Stimulated activated CD4-positive, alpha-beta T cell treated with anti-CD3 and anti-CD28 coated beads, Interleukin-12 subunit alpha, Interleukin-12 subunit beta, amount 100 ng/mL, for 24 hours (primary cell): ENCODE measurements at places on chromosomes 4 and X.
A peak's percentile ranks its signal among the peaks of the same experiment; 100 is the strongest.

DNA sequence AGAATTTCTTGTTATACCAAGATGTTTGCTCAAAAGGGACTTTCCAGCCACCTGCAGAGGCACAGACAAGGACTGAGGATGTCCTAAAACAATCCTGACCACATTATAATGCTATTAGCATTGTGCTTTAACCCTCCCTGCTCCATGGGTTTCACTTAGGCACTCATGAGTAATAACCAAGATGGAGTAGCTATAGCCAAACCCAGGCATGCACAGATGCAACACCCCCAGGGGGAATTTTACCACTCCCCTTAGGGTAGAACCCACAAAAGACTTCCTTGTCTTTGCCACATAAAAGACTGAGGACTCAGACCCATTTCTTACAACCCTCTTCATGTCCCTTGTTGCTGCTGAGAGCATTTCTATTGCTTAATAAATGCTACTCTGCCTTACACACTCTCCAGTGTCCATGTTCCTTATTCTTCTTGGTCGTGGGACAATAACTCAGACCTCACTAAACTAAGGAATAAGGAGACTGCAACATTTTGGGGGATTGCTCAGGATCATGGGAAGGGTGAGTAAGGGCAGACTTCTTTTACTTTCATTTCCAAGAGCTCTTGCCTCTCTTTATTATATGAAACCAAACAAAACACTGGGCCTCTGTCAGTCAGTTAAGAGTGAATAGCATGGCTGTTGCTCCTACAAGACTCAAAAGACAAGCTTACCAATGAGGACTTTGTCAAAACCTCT is 103.5 kb downstream of the TECRL start:
- DNase-seq = no peak

- no peak for DNase-seq
Measured at GRCh38 chr4:189828081-189828697, 112.5 kb upstream of the FRG1 start.

- DNase-seq = no peak
Measured at GRCh38 chr4:95165926-95166524, 382.7 kb downstream of the UNC5C start.

- DNase-seq = no peak
Measured at GRCh38 chr4:119210775-119211174, 1.7 kb upstream of the USP53 start.

DNA sequence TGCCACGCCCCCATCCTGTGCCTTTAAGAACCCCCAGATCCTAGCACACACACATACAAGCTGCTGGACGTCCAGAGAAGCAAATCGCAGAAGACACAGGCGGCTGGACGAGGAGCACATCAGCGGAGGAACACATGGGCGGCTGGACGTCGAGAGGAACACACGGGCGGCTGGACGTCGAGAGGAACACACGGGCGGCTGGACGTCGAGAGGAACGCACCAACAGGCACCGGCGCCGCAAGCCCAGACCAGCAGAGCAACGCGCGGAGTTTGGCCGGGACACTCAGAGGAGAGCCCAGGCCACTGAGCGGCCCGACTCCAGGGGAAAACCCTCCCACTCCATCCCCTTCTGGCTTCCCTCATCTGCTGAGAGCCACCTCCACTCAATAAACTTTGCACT is 17.2 kb downstream of the ZCCHC13 start:
- DNase-seq = no peak

DNA sequence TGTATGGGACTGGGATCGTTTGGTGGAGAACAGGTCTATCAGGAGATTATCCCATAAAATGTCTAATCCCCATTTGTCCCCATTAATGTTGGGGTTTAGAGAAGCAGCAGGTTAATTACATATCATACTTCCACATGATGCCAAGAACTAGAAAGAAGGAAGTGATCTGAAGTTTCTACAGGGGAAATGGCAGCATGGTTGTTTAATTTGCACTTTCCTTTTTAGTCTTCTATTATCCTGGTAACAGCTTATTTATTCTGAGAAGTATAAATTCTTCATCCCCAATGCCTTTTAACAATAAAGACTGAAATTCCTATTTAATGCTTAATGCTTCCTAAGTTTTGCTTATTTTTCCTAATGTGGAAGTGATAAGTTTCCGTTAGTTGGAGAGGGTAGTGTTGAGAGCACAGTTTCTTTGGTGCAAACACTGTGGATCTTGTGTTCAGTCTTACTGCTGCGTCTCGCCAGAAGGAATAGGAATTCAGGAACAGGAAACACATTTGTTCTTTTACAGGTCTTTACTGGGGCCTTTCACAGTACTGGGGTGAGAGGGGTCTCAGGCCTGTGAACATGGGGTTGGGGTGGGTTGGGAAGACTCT is 59.5 kb upstream of the TADA2B start:
- DNase-seq = no peak

GRCh38 chr4:5112333-5113095 is 61.2 kb downstream of the STK32B start:
- DNase-seq = no peak

DNA sequence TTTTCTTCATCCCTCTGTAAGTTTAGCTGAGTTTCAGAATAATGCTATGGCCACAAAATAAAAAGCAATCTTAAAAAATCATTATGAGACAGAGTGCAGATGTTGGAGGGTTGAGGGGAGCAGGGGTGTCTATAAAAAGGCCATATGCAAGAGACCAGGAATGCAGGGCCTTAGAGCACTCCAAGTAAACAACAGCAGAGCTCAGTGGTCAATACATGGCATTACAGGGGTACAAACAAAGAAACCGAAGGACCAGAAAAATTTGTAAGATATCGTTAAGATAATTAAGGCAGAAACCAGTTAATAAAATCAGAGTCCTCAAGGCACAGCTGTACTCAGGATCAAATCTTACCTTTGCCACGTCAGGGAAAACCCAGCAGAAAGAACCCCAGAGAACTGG is 28.4 kb upstream of the NDST3 start:
- DNase-seq = no peak

DNA sequence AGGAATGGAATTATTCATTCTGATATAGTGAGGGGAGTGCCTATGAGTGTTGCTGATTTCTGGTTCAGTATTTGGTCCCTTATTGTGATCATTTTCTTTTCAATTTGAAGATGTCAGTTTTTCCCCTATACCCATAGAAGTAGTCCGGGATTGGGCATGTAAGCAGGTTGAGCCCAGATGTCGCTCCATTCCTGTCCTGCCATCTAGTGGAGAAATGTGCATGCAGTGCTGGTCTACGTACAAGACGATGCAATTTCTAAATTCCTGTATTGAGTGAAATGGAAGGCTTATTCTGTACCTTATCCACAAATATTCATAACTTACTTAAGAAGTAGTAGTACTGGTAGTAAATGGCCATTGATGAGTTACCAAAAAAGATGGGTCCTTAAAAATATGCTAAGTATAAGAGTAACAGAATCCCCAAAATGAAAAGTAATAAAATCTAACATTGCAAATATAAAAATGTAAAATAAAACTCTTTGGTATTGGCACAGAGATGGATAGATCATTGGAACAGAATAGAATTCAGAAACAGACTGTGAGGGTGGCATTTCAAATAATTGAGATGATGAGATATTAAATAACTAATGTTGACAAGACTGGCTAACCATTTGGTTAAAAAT is 60.9 kb downstream of the UGT8 start:
- peak; percentile 1 for DNase-seq

DNA sequence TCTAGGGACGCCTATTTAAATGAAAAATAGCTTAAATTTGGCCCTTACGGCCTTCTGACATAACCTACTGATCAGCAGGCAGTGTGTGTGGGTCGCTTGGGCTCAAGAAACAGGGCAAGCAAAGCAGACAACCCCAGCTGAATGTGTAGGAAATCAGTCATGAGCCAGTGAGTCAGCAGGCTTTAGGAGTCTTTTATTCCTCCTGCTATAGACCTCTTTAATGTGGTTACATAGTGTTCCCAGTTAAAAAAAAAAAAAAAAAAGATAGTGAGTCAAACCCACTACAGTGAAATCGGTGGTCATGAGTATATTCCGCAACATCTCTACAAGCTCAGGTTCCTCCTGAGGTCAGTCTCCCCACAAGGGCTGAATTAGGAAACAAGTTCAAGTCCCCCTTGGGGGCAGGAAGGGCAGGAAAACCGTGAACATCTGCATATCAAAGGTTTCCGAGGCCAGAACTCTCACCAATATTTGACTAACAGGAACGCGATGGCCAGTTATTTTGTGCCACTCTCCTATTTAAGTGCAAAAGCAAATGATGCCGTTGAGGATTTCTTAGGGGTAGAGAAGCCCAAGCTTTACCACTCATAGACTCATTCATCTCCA is 32.7 kb downstream of the ACSL1 start:
- peak; percentile 51 for DNase-seq

GRCh38 chr4:174702979-174703478 is 126.0 kb downstream of the GLRA3 start:
- DNase-seq = no peak

DNA sequence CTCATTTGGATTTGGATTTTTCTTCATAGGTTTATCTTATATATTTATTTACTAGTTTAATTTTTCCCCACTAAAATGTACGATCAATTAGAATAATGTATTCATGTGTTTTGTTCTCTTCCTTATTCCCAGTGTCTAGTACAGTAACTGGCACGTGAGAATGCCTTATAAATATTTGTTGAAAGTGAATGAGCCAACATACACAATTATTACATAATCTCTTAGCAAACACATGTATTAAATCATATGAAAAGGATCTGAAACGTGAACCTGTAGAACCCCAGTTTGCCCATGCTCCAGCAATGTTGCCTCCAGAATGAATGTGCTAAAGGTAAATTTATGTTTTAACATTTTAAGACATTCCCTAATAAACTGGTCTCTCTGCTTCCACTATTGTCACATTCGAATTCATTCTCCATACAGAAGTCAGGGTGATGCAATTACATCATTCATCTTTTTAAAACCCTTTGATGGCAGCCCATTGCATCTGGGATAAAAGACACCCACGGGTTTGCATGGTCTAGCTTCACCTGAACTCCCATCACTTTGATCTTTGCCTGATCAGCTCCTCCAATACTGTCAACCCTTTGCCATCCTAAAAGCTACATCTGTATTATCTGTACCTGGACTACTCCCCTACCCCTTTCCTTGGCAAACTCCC is 30.7 kb upstream of the AREG start:
- DNase-seq = no peak

DNA sequence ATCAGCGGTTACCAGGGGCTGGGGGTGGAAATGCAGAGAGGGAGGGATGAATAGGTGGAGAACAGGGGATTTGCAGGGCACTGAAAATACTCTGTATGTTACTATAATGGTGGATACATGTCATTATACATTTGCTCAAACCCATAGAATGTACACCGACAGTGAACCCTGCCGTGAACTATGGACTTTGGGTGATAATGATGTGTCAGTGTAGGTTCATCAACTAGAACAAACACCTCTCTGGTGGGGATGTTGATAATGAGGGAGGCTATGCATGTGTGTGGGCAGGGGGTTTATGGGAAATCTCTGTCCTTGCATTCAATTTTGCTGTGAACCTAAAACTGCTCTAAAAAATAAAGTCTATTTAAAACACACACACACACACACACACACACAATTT is 11.5 kb downstream of the HPSE start:
- no peak for DNase-seq

DNA sequence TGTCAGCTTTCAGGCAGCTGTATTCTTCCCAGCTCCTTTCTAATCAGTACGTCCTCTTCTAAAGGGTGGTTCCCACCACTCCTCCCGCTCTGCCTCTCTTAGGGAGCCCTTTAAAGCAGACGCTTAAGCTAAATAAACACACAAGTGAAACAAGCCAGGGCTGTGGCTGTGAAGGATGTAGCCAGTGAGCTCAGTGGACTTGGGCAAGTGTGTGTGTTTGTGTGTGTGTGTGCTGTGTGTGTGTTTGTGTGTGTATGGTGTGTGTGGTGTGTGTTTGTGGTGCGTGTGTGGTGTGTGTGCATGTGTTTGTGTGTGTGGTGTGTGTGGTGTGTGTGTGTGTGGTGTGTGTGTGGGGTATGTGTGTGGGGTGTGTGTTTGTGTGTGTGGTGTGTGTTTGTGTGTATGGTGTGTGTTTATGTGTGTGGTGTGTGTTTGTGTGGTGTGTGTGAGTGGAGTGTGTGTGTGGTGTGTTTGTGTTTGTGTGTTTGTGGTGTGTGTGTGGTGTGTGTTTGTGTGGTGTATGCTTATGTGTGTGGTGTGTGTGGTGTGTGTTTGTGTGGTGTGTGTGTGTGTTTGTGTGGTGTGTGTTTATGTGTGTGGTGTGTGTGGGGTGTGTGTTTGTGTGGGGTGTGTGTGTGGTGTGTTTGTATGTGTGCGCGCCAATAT is 283.3 kb downstream of the PTTG2 start:
- DNase-seq = no peak

DNA sequence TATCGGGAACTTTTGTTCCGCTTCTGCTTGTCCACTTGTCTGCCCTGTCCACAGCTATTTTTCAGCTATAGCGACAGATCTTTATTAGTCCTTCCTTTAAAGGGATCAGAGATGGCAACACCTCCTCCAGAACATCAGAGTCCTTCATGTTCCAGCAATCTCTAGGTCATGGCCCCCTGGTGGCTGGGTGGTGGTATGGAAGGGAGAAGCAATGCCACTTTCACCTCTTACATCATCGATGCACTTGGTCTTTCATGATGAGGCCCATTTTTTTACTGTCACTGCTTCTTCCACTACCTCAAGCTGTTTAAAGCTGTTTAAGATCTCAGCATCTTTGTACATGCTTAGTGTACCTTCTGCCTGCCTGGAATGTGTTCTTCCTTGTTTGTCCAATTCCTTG is 106.7 kb downstream of the ARHGAP6 start:
- peak; percentile 0 for DNase-seq

GRCh38 chrX:45186643-45187026 is 14.0 kb downstream of the DIPK2B start:
- DNase-seq = no peak

- DNase-seq = no peak
Measured at GRCh38 chr4:24809815-24810405, 14.5 kb downstream of the SOD3 start.

DNA sequence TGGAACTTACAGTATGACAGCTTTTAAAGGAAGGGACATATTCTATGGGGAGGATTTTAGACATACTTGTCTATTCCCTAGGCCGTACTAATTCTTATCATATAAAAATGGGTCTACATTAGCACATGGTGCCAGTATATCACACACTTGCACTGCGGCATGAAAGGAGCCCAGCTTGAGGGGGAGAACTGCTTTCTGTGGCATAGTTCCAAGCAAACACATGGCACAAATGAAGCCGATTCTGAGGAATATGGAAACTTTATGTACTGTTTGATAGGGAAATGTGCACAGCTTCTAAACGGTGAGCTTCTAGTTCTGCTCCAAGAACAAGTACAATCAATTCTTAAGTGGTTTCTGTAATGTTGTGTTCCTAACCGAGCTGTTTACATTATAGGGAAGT is 675.6 kb upstream of the FTHL17 start:
- no peak for DNase-seq

GRCh38 chr4:11111876-11112275 is 316.8 kb downstream of the HS3ST1 start:
- no peak for DNase-seq

- no peak for DNase-seq
Measured at GRCh38 chr4:31069151-31069550, 349.0 kb downstream of the PCDH7 start.
